ENCODE measurements at places on chromosomes 1 and 21.

DNA sequence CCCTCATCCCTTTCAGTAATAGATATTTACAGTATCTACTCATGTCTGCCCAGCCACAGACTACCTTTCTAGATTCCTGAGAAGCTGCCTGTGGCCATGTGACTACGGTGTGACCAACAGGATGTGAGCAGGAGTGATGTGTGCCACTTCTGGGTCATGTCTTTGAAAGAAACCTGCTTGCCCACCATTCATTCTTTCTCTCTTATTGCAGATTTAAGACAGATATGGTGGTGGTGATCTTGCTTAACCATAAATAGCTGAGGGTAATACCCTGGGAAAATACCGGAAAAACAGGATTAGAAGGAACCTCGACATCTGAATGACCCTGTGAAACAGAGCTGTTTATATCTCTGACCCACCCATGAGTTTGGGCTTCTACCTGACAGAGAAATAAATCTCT is 41.6 kb upstream of the GUCA2A start:
- no peak for DNase-seq

DNA sequence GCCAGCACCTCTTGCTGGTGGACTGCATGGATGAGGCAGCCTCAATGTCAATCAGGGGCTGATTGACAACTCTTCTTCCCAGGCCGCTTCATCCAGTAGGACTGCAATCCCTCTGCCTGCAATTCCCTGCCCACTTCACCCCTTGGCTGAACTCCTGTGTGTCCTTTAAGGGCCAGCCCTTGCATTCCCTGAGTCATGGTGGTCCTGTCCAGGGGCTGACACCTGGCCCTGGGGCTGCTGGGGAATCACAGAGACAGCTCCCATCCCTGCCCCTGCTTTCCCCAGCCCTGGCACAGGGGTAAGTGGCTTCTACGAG is 4.6 kb upstream of the EPS8L3 start:
- no peak for DNase-seq

GRCh38 chr21:37711286-37711829 is 204.9 kb downstream of the KCNJ6 start:
- DNase-seq: peak; percentile 34

DNA sequence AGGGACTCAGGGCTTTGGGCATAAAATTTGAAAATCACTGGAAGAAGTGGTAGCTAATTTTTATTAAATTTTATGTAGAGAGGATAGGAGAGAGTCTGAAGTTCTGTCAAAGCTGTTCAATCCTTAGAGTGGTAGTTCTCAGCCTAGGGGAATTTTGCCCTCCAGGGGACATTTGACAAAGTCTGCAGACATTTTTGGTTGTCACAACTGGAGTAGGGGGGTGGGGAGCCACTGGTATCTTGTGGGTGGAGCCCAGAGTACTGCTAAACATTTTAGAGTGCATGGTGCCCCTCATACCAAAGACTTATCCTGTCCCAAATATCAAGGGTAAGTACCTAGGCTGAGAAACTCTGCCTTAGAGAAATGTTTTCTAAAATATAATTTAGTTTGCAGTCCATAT is 30.2 kb downstream of the RASAL2 start:
- DNase-seq: no peak

DNA sequence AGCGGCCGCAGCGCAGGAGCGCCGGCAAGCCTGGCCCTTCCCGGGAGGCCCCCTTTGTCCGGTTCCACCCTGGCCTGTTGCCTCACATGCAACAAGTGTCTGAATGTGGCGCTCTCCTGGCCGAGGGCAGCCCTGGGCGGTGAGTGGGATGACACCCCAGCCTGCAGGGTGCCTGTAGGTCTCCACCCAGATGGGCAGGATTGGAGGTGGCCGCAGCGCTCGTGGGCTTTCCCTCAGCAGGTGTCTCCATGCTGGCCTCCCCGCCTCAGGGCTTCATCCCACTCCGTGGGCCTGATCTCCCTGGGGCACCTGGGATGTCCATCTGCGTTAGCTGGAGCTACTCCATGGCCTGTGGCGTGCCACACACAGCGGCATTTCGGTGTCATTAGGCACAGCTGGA is 1.5 kb downstream of the MIB2 start:
- no peak for DNase-seq

- no peak for DNase-seq
Observed at GRCh38 chr21:26835027-26835713, 10.0 kb downstream of the ADAMTS1 start.

- DNase-seq: no peak
Observed at GRCh38 chr1:153805886-153806719, 30.9 kb downstream of the SLC27A3 start.

DNA sequence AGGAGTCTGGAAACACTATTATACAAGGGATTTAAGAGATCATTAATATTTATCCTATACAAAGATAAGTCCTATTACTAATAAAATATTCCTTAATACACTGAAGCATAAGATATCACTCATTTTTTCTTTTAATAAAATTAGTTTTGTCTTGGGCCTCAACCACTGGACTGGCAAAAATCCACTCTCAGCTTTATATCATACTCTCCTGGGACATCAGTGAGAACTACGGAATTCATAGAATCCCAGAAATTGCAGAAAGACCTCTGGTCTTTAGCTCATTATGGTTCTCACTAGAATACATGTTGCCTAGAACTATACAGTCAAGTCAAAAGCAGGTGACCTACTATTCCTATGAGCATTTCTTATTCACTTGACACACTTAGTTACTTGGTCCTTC is 285.0 kb downstream of the LRRC40 start:
- DNase-seq: no peak

DNA sequence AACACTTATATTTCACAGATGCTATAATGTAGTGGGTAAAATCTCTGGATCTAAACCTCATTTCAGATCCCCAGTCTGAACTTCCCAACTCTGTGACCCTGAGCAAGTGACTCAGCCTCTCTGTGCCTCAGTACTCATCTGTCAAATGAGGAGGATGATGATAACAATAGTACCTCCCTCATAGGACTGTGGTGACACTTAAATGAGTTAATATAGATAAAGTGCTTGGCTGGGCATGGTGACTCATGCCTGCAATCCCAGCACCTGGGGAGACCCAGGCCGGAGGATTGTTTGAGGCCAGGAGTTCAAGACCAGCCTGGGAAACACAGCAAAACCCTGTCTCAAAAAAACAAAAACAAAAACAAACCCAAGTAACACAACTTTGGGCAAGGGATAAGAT is 4.7 kb upstream of the ECE1 start:
- no peak for DNase-seq

DNA sequence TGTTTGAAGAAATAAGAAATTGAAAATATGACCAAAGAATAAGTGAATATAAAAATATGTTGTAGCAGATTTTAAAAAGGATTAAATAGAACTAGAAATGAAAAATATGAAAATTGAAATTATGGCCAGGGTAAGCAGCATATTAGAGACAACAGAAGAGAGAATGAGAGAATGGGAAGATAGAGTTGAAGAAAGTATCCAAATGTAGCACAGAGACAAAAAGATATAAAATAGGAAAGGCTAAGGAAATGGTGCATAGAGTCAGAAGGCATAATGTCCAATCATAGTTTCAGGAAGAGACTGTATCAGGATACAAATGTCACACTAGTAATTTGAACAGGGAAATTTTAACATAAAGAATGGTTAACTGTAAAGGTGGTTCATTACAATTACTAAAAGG is 29.5 kb downstream of the AZIN2 start:
- no peak for DNase-seq

DNA sequence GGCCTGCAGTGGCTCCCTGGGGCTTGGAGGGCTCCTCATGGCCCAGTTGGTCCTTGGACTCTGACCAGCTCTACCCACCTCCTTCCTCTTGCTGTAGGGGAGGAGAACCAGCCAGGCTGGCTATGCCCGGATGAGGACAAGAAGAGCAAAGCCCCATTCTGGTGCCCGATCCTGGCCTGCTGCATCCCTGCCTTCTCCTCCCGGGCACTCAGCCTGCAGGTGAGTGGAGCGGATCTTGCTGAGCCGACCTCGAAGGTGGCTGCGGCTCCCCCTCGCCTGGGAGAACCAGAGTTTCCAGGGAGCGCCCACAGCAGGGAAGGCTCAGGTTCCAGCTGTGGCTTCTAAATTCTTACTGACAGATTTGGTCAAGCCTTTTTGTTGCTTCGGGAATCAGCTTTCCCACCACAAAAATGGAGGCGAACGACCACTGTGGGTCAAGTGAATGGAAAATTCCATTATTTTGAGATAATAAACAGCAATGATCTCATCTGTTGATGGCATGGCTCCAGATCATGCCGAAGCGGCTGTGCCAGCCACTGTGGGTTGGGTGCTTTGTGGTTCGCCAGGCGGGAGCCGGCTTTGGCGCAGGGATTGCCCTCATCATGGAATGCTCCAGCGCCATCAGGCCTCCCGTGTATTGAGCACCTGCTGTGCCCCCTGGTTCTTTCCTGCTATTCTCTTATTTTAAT is 106.5 kb upstream of the ACTL8 start:
- DNase-seq: no peak

DNA sequence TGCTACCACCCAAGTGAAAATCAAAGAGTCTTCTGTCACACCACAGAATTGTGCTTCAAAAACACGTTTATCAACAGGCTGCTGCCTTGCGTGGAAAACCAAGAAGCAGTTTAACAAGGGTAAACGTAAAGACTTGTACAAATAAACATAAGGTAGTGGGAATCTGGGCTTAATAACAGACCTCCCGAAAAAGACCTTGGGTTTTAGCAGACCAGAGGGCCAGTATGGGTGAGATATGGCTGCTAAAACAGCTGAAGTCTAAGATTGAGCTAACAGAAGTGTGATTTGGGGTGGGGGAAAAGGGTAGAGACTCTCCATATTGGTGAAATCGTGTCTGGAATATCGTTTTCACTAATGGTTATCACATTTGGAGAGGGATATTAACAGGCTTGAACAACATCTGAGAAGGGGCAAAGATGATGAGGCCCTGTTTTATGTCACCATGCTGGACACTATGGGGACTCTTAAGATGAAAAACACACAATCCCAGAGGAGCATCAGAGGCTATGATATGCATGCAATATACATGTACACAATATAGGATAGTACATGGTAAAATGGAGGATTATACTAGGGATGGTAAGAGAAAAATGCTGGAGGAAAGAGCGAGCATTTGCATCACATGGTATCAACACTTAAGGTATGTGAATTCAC is 1.4 kb downstream of the MOV10 start:
- DNase-seq: no peak

DNA sequence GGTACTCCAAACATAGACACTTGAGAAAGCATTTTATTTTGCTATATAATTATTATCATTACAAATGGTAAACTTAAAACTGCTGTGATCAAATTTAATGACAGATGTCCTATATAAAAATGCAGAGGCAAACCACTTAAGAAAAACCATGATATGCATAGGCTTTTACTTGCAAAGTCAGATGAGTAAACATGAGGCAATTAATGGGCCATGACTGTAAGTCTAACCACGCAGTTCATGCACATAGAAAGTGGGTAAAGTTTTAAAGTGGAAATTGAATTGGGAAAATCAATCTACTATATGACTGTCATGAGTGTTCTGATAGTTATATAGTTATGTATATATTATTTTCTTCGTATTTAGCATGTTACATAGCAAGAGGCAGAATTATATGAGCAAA is 219.2 kb downstream of the PTPRC start:
- DNase-seq: no peak

DNA sequence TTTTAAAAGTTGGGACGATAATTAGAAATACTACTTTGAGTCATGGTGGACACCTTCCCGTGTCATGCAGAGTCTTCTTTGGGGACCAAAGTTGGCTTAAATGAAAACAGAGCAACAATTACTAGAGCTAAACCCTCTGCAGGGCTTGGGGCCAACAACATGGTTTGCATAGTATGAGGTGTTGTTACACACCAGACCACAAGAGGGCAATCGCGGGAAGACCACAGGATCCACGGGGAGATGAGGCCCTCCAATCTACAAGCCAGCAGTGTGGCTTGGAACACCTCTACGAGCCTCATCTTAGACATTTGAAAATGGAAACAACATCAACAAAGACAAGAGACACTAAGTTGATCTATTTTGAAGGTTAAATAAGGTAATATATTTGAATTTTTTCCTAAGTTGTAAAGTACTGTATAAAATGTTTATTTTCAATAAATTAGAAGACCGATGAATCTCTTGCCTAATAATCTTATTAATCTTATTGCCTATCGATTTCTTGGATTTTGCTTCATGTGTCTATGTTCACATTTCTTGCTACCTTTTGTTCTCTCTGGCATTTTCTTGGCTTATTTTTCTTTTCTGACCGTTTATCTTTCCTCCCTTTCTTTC is 8.2 kb upstream of the SMCP start:
- no peak for DNase-seq

DNA sequence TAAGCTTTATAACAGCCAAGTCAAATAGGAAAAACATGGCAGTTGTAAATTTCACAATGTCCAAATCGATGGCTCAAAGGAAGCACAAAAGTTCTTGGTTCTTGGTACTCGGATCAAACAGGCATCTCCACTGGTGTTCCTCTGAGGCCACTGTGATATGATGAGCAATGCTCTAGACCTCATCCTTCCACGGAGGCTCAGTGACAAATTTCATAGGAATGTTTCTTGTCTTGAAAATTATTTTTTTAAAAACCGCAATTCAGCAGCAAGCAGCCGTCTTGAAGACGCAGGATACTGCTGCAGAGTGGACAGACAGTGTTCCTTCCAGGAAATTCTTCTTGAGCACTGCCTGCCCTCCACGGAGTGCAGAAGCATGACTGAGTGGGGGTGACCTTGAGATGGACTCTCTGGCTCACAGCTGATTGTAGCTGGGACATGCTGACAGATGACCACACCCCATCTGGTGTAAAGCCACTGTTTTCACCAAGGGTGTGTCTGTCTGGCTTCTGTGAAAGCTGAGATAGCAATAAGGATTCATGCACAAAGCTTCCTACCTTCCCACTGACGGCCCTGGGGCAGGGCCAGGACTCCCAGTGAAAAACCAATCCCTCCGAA is 61.9 kb downstream of the TIAM1 start:
- no peak for DNase-seq

- no peak for DNase-seq
Observed at GRCh38 chr1:67460676-67461500, 30.7 kb upstream of the SERBP1 start.

GRCh38 chr1:182699393-182700350 is 15.3 kb upstream of the RGS8 start:
- DNase-seq: no peak

GRCh38 chr1:152111515-152111968 is 3.7 kb downstream of the TCHH start:
- no peak for DNase-seq

- DNase-seq: no peak
Observed at GRCh38 chr1:119622311-119623192, 25.5 kb downstream of the ZNF697 start.

DNA sequence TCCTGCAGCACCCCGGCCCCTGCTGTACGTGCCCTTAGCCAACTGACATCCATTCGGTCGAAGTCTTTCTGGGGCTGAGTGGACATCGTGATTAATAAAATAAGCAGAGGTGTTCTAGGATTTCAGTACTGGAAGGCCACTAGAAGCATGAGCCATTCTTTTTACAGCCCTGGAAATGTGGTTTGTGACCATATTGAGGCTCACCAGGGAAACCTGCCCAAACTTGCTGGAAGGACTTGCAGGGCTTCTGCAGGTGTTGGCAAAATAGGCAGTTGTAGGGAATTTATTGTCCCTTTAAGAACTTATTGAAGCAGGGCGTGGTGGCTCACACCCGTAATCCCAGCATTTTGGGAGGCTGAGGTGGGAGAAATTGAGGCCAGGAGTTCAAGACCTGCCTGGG is 80.8 kb downstream of the DOP1B start:
- no peak for DNase-seq

Measured in NCI-H2081 treated with DMSO at 0.1 percent for 48 hours (cell line).